ENCODE measurements at places on chromosomes 4 and X.

DNA sequence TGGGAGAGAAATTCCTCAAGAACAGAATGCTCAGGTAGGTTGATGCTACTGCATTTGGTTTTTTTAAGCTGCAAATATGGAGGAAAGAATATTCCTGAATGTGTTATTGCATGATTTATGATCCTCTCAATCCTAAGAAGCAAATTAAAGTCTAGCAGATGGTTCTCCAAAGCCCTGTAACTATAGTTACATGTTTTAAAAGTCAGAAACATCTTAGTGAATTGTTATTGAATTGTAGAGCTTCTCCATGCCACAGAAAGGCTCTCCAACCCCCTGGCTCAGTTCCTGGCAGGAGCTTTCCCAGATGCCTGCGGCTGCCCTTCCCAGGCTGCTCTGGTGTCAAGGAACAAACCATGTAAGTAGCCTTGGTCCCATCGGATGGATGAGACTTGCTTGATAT is 227.8 kb upstream of the GATB start:
- no peak for DNase-seq

- no peak for DNase-seq
Observed at GRCh38 chr4:22949161-22949855, 256.6 kb downstream of the GBA3 start.

DNA sequence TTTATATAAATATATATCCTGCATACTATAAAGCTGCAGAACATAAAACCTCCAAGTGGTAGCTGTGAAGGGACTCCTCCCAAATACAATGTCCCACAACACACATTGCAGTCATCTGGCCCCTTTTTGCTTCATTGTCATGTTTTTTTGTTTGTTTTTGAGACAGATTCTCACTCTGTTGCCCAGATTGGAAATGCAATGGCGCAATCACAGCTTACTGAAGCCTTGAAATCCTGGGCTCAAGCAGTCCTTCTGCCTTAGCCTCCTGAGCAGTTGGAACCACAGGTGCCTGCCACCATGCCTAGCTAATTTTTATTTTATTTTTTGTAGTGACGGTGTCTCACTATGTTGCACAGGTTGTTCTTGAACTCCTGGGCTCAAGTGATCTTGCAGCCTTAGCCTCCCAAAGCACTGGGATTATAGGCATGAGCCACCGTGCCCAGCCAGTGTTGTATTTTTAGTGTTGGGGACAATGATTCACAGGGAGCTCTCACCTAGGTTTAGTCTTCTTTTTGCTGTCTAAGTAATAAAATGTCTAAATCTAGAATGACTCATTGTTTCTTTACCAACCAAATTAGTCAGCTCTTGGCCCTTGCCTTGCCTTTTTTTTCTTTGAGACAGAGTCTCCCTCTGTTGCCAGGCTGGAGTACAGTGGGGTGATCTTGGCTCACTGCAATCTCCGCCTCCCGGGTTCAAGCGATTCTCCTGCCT is 24.0 kb upstream of the XIAP start:
- no peak for DNase-seq

DNA sequence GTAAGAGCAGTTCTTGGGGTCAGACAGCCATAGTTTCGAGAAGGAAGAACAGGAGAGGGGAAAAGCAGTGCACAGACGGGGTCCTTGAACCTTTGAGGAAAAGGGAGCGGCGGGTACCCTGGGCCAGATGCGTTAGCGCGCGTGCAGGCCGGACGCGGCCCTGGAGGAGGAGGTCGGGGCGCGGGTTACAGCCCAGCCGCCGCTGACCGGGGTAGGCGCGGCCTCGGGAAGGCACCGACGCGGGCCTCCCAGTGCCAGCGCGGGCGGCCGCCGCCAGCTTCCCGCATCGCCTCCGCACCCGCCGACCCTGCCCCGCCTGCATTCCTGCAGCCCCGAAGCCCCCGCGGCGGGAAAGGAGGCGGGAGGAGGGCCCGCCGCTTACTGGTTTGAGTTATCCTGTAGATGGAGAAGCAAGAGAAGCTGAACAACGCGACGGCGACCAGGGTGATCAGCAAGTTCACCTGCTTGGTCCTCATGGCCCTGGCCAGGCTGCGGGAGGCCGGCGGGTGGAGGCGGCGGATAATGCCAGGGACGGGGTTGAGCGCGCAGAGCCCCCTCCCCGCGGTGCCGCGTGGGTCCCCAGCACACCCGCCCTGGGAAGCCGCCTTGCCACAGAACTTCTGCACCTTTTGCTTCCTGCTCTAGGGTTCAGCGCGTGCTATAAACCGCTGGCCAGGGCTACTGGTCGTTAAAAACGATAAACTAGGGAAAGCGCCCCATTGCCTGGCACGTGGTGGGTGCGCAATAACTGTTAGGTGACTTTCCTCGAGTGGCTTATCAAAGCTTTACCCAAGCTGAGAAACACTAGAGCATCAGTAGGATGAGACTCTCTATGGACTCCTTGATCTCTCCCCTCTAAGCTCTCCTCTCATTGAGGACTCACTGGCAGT is at the start of gene MGAT4D:
Gene MGAT4D (minus strand): TSS at position 547 of the 890 bp plus-strand sequence. CDS start 71 bp downstream, at position 476.
- no peak for DNase-seq

- no peak for DNase-seq
Observed at GRCh38 chr4:110704748-110705439, 82.0 kb upstream of the PITX2 start.

- DNase-seq = no peak
Observed at GRCh38 chr4:175542786-175543185, 269.3 kb downstream of the GPM6A start.

DNA sequence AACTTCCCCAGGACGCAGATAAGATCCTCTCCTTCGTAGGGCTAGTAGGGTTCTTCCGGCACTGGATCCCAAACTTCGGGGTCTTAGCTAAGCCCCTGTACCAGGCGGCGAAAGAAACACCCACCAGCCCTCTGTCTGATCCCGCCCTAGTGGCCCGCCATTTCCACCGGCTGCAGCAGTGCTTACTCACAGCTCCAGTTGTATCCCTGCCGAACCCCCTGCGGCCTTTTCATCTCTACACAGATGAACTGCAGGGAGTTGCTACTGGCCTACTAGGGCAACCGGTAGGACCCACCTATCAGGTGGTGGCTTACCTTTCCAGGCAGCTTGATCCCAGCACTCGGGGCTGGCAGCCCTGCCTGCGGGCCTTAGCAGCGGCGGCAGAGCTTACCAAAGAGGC is 961.2 kb downstream of the RPA4 start:
- DNase-seq = peak; percentile 11

- DNase-seq = no peak
Observed at GRCh38 chr4:108738003-108738706, 24.7 kb downstream of the ETNPPL start.

DNA sequence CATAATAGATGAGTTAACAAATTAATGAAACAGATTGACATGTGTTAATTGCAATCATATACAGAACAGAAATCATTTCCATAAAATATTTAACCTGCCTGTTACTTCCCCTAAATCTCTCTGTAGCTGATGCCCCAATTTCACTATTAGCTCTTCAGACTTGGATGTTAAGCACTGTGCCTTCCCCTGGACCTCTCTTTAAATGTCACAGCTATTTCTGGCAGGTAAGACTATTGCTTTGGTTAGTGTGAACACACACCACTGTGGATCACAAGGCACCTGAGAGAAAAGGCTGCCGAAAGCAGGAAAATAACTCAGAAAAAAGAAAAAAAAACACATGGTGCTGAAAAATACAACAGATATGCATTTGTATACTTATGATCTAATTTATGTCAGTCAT is 91.3 kb downstream of the SNCA start:
- no peak for DNase-seq

GRCh38 chr4:38368613-38369012 is 295.4 kb upstream of the KLF3 start:
- DNase-seq = no peak

DNA sequence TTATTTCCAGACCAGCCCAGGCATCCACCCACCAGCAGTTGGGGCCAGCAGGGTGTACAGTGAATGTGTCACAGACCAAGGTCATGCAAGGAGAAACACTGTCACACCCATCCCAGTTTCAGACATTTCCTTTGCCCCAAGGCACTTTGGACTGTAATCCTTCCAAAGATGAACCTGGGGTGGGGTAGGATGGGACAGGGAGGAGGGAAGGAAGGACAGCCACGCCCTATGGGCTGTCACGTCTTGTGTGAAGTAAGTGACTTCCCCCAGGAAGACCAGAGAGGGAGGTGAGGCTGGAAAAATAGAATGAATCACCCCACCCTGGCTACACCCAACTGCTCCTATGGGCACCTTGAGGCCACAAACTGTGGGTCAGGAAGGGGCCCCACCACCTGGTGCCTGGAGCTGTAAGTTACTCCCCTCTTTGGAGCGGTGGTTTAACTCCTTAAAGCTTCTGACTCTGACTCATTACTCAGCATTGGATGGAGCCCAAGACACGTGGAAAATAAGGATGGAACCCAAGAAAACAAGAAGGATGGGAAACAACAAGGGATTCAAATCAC is 349.9 kb upstream of the KLF3 start:
- no peak for DNase-seq

DNA sequence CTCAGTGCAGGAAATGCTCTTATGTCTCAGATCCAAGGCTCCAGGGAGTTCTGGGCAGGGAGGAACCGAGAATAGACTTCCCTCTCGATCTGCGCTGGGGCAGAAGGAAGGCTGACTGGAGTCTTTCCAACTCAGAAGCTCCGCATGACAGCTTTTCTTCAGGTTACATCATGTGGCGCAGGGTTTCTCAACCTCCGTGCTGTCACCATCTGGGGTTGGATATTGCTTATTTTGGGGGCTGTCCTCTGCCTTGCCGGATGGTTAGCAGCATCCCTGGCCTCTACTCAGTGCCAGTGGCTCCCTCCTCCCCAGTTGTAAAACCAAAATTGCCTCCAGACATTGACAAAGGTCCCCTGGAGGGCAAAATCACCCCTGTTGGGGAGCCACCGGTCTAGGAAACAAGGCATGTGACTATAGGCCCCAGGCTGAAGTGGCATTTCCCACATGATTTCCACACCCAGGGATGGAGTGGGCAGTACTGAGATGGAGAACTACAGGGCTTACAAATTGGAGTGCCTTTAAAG is 21.4 kb downstream of the REELD1 start:
- DNase-seq = no peak

DNA sequence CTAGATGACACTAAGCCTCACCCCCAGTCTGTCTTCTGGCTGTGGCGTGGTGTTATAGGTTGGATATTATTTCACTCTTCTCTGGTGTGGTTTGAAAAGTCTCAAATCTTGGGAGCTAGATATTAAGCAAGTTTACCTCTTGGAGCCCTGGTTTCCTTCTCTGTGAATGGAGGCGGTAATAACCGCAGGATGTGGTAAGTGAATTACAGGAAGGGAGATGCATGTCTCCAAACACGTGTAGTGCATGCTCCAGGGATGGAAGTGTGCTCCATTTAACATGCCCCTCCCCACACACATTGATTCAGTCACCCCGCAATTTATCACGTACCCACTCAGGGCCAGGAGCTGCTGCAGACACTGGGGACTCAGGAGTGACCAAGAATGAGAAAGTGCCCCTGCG is 4.9 kb downstream of the ZNF275 start:
- no peak for DNase-seq

GRCh38 chrX:47623540-47624027 is 3.9 kb upstream of the SYN1 start:
- DNase-seq = peak; percentile 41

DNA sequence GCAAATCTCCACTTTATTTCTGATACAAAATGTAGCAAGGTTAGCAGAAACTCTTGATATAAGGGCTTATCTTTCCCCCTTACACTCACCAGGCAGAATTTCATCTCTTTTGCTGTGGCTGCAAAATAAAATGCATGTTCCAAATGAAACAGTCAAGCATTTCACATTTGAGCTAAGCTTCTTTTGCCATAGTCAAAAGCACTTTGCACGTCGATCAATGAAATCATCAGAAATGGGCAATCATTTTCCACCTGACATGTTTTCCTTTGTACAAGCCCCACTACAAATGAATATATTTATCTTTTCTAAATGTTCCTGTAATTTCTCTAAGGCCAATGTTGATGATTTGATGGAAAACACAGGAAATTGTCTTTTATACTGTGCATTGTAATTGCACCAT is 178.4 kb downstream of the ANKRD50 start:
- no peak for DNase-seq

DNA sequence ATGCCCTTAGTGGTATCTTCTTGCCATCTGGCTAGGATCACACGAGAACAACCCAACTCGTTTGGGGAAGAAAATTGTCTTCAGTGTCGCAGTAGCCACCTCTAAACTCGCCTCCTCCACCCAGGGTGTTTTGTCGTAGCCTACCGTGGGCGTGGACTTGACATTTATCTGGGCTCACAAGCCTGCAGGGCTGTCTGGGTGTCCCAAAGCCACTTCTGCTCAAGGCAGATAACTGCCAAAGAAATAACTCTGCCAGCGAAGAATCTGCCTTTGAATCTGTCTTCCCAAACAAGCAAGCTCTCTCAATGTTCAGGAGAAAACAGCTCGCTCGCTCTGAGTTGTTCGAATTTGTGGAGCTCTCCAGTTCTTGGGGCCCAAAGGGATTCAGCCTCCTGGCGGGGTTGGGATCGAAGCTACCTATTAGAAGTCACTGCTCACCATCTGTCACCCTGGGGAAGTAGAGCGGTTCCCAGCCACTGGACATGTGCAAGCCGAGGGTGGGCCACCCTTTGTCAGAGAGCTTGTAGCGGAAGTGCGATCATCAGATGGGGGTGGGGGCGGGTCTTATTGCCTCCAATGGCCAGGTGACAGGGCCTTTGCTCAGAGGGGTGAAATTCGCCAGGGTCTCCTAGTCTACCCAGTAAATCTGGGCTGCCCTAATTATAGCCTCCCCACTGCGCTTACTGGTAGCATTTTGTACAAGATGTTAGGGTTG is 14.8 kb downstream of the BLOC1S4 start:
- DNase-seq = no peak

GRCh38 chrX:2819345-2820135 is 9.2 kb upstream of the GYG2 start:
- no peak for DNase-seq

DNA sequence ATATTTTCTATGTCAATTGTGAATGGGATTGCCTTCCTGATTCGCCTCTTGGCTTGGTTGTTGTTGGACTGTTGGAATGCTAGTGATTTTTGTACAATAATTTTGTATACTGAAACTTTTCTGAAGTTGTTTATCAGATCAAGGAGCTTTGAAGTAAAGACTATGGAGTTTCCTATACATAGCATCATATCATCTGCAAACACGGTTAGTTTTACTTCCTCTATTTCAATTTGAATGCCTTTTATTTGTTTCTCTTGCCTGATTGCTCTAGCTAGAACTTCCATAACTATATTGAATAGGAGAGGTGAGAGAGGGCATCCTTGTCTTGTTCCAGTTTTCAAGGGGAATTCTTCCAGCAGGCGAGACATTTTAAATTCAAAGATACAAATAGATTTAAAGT is 226.5 kb downstream of the FBXO8 start:
- DNase-seq = no peak

DNA sequence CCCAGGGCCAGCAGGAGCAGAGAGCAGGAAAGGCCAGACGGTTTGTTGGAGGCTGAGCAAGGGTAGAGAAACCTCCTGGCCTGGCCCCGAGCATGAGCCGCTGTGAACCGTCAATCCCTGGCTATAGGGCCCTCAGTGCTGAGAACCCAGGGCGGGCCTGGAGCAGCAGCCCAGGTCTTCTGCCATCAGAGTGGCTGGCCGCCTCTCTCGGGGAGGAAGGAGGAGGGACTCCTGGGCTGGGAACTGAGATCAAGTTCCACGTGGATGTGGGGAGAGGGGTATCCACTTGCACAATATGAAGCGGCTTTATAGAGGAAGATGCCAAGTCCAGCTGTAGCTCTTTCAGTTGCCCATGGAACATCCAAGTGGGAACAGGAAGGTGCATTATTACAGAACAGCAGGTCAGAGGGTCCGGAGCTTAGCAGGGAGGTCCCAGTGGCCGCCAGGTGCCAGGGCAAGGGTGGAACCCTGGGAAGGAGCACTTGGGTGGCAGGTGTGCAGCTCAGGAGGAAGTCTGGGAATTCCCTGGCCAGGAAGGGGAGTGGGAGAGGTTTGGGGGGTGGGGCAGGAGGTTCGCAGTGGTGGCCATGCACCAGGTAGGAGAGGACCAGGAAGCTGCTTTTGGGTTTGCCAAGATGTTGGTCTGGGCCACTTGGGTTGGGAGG is 31.7 kb upstream of the CRMP1 start:
- no peak for DNase-seq

Data from activated CD8-positive, alpha-beta memory T cell treated with anti-CD3 and anti-CD28 coated beads, Interleukin-2, amount 50 U/mL, for 4 hours (primary cell).